Epithelial cell of alveolus of lung (primary cell): ENCODE measurements at places on chromosomes 7 and 10. TPM values are rescaled to one million over a fixed set of nuclear protein-coding genes. Genes with fewer than 3 reads are reported as not detected.

Gene ADAP1
- 1.7 and 14.8 TPM in 2 replicates for total RNA-seq

Gene CNNM1
- 0.13 TPM in 1 of 2 replicates, not detected in the other for total RNA-seq

Gene RTKN2
- 1.7 and 2.7 TPM in 2 replicates for total RNA-seq

Gene CPA2
- total RNA-seq, result not detected in 2 replicates

Gene ASB10
- total RNA-seq, result not detected in 2 replicates

Gene TMEM273
- total RNA-seq, result not detected in 2 replicates

Gene FBXO24
- total RNA-seq, result 0.65 and 2.9 TPM in 2 replicates

Gene OR9A4
- not detected in 2 replicates for total RNA-seq

Gene HEPACAM2
- total RNA-seq, result not detected in 2 replicates

Gene DOCK1
- 40.0 and 43.1 TPM in 2 replicates for total RNA-seq

Gene PAX4
- total RNA-seq, result not detected in 2 replicates

Gene FEZF1
- total RNA-seq, result not detected in 2 replicates

Gene SRRT
- 68.9 and 79.0 TPM in 2 replicates for total RNA-seq

Gene LRRD1
- total RNA-seq, result 0.26 and 0.56 TPM in 2 replicates

Gene GIMAP5
- total RNA-seq, result 0.13 TPM in 1 of 2 replicates, not detected in the other

Gene SEMA4G
- 2.8 and 6.1 TPM in 2 replicates for total RNA-seq

Gene ATRNL1
- 0.56 and 1.7 TPM in 2 replicates for total RNA-seq

Gene TRIM56
- 9.2 and 20.6 TPM in 2 replicates for total RNA-seq

Gene OR2A12
- not detected in 2 replicates for total RNA-seq

Gene CCL24
- total RNA-seq, result not detected in 2 replicates

Gene LMOD2
- total RNA-seq, result not detected in 2 replicates

Gene CRYGN
- not detected in 2 replicates for total RNA-seq

Gene CFAP46
- total RNA-seq, result 0.80 and 4.1 TPM in 2 replicates

Gene SPDYE18
- not detected in 2 replicates for total RNA-seq

Gene PPP1R3C
- 4.5 and 17.3 TPM in 2 replicates for total RNA-seq

Gene TRA2A
- total RNA-seq, result 14.2 and 88.5 TPM in 2 replicates

Gene CLDN4
- 3.2 and 5.2 TPM in 2 replicates for total RNA-seq

Gene CYP2W1
- total RNA-seq, result not detected in 2 replicates

Gene SPRN
- under 0.01 and 0.08 TPM in 2 replicates for total RNA-seq

Gene AS3MT
- total RNA-seq, result 0.78 and 1.8 TPM in 2 replicates

Gene PTER
- total RNA-seq, result 7.1 and 13.9 TPM in 2 replicates

Gene MTPN
- total RNA-seq, result 126 and 142 TPM in 2 replicates

Gene GNGT1
- total RNA-seq, result not detected in 2 replicates

Gene TEX36
- total RNA-seq, result not detected in 2 replicates

Gene CYP3A5
- 0.24 and 0.39 TPM in 2 replicates for total RNA-seq

Gene UNCX
- total RNA-seq, result not detected in 2 replicates

Gene DIP2C
- total RNA-seq, result 8.7 and 9.3 TPM in 2 replicates

Gene STAMBPL1
- 30.3 and 84.2 TPM in 2 replicates for total RNA-seq

Gene CYP3A4
- not detected in 2 replicates for total RNA-seq

Gene CALML5
- not detected in 2 replicates for total RNA-seq

Gene MINDY4
- 3.9 and 4.2 TPM in 2 replicates for total RNA-seq

Gene WASHC2A
- 18.5 and 19.8 TPM in 2 replicates for total RNA-seq

Gene PARD3
- total RNA-seq, result 25.7 and 34.7 TPM in 2 replicates

Gene HOXA1
- 1.4 and 3.9 TPM in 2 replicates for total RNA-seq

Gene NKX2-3
- not detected in 2 replicates for total RNA-seq

Gene CALML3
- total RNA-seq, result not detected in 2 replicates

Gene SP4
- total RNA-seq, result 2.0 and 4.7 TPM in 2 replicates

Gene STEAP1B
- total RNA-seq, result 4.4 and 9.4 TPM in 2 replicates

Gene DUSP5
- 4.5 and 33.7 TPM in 2 replicates for total RNA-seq

Gene NRCAM
- total RNA-seq, result 5.9 and 22.7 TPM in 2 replicates

Gene NUTM2E
- 0.13 TPM in 1 of 2 replicates, not detected in the other for total RNA-seq
